ENCODE measurements at places on chromosomes 2 and 18.

DNA sequence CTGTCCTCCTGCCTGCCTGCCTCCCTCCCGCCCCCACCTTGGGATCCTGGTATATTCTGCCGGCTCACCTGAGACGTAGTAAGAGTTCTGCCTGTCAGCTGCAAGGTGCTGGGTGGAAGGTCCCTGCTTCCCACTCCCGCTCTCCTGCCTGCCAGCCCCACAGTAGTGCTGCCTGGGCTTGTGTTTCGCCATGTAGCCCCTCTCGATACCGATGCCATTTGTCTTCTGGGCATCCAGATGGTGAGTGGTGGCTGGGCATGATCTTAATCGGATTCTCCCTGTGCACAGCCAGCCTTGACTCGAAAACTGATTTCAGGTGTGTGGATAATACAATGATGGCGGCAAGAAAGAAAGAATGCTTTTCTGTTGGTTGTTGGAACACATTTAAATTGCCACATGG lies 184.9 kb downstream of the AGAP1 start:
- no peak overlapping the region for H3K4me3 ChIP-seq
- no peak overlapping the region for H3K27ac ChIP-seq
- H3K27me3 ChIP-seq, result no peaks in the 10 kb centered on the region
- DNase-seq, result no peak

DNA sequence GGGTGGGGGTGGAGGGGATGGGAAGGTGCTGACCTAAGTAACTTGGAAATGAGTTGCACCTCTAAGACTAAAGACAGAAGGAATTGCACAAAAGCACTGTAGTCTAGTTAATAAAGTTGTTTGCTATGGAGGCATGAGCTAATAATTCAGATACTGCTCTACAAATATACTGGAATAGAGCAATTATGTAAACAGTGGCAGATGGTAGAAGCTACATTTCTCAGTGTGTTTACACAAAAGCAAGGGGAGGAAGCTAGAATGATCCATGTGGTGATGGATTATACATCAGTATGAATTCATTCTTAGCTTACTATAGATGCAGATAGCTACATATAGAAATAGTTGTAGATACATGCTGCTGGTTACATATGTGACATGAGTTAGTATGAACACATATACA lies 27.6 kb upstream of the UBE2F start:
- H3K4me1 ChIP-seq, result no peaks in the 10 kb centered on the region
- H3K27me3 ChIP-seq, result no peaks in the 10 kb centered on the region
- no peak for DNase-seq
- no peak overlapping the region for H3K27ac ChIP-seq
- no peak overlapping the region for H3K4me3 ChIP-seq
- H3K36me3 ChIP-seq, result no peaks in the 10 kb centered on the region

DNA sequence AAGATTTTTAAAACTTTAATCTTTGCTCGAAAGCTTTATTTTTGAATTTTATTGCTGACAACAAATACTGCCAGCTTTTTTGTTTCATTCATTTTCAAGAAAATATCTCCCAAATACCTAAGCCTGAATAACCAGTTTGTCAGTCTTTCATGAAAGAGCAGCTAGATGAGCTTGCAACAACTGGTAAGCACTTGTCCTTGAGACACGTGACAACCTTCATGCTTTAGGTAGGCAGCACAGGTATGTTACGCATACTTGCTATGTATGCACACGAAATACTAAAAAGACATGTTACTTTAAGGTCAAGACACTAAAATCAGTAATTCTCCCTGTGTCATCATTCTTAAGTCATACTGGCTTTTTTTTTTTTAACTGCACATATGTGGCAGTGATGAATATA lies 12.3 kb downstream of the CEBPZ start:
- no peak overlapping the region for H3K4me3 ChIP-seq
- peaks cover 5% of the 10 kb centered on the region for H3K4me1 ChIP-seq
- no peak overlapping the region for H3K27ac ChIP-seq
- no peak for DNase-seq
- peaks cover 85% of the 10 kb centered on the region for H3K36me3 ChIP-seq

GRCh38 chr18:47577520-47577919 lies 326.1 kb upstream of the SKOR2 start:
- no peak overlapping the region for H3K4me3 ChIP-seq
- H3K27me3 ChIP-seq, result no peaks in the 10 kb centered on the region
- no peak overlapping the region for H3K27ac ChIP-seq
- no peak for DNase-seq
- H3K36me3 ChIP-seq, result no peaks in the 10 kb centered on the region
